ENCODE measurements at places on chromosomes 2 and 18. TPM values are rescaled to one million over a fixed set of nuclear protein-coding genes. Genes with fewer than 3 reads are reported as not detected.

- DNase-seq, result no peak
These were observed 300.0 kb upstream of the SMIM21 start for GRCh38 chr18:75727456-75727855.

DNA sequence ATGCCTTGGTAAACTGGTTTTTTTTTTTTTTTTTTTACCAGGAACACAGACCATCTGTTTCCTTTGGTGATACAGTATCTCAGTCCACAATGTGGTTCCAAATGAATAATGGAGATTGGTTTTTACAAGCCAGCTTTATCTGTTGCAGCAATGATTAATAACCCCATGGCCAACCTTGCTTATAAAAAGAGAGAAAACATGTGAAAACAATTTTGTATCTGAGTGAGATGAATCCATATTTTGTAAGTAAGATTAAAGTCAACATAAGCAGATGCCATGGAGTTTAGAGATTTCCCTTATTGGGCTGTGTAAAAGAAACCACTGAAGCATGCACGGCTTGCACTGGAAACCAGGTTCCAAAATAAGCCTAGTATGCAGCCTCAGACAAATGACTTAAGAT is 108.6 kb upstream of the CNTNAP5 start:
- no peak for DNase-seq

DNA sequence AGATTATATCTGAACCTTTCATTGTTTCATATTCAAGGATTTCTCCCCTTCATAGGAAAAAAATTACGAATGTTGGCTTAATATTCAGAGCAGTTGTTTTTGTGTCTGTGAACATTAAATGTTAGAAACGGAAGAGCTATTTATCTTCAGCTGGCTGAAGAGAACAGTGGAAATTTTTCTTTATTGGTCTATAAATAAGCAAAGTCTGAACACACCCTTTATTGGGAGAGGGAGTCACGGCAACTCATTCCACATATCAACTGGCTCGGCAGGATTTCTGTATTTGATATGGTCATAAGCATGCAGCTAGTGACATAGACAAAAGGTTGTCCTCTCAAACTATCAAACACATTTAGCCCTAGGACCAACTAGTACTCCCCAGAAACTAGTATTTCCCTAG is 468.4 kb upstream of the HNRNPA3 start:
- DNase-seq, result no peak

- DNase-seq, result no peak
These were observed 215.7 kb downstream of the MREG start for GRCh38 chr2:215797676-215798075.

NYAP2 gene
- under 0.01 TPM for total RNA-seq

Data from osteoblast (primary cell).